ENCODE measurements at places on chromosomes 7 and 10.

DNA sequence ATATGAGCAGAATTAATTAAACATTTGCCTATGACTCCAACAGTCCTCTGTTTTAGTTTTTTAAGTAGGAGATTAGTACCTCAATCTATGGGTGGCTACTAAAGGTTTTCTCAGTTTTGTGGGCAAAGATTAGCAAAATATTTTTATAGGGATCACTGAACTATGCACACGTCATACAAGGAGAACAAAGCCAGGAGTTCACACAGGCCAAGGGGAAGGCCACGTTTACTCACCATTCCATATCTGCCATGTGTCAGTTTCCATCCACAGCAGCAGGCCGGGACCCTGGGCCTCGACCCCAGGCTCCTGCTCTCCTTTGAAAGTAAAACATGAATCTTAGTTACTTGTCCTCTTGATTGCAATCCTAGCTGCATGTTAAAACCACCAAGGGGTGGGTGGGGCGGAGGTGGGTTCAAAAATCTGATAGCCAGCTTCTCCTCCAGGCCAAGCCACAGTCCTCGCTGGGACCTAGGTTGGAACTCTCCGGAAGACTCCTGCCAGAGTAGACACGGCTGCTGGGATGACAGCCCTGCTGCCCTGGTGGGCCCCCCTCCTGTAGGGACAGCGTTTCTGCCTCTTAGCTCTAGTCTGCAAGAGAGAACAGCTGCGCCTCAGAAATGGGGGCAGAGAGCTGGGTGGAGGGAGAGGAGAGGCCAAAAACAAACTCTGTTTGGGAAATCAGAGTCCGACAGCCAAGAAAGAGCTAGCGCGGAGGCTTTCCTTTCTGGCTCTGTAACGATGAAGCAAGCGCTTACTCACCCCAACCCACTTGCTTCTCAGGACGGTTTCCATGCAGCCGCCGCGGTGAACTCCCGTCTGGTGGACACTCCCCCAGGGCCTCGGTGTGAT is 35.6 kb downstream of the PITRM1 start:
- DNase-seq: no peak

DNA sequence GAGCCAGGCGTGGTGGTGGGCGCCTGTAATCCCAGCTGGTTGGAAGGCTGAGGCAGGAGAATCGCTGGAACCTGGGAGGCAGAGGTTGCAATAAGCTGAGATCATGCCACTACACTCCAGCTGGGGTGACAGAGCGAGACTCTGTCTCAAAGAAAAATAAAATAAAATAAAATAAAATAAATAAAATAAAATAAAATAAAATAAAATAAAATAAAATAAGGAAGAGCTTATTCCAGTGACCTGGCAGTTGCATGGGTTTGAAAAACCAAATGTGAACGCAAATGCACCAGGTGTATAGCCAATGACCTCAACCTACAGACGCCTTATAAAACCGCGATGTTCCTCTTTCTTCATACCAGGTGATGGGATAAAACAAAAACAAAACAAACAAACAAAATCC is 995.7 kb downstream of the TYW1 start:
- DNase-seq: no peak

- peak; percentile 60 for DNase-seq
Observed at GRCh38 chr7:127598318-127598717, 4.8 kb downstream of the FSCN3 start.

DNA sequence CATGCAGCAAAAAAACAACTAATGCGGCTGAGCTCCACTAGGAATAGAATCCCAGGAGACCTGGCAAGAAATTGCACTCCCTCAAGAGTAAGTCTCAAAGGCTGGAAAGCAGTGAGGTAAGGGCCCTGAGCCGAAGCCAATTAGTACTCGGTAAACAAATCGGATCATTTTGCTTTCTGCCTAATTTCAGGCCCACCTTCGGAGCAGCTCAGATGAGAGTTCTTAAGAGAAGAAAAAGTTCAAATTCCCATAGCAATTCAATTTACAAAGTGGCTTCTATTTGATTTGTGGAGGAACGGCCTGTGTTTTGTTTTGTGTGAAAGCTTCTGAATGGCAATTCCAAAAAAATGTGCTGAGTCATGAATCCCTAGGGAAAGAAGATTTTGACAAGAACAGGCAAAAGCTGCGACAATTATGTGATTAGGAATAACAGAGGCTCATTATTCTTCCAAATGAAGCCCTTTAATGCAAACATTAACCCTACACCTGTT is 60.9 kb downstream of the SLC16A9 start:
- DNase-seq: no peak

GRCh38 chr7:73832806-73833205 is 2.0 kb downstream of the CLDN4 start:
- peak; percentile 69 for DNase-seq

DNA sequence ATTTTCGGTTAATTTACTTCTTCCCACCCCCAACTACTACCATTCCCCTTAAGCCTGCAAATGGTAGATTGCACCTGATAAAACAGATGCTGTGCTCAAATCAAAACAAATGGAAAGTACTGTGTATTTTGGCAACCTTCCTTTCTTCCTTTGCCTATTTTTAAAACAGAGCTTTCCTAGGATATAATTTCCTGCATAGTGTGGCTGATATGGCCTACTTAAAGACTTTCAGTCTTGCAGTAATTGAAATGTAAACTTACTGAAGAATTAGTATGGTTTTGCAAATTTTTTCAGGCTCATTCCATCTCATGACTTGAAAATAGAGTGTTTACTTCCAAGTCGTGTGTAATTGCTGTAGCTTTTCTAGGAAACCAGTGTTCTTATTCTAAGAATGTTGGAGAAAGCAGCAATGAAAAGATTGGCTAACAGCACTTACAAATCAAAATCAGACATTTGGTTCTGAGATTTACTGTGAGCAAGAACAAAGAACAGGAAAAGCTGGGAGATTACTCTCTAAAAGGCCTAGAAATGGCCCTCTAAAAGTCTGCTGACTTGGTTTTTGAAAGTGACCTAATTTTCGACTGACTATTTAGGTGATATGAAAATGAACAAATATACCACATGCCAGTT is 52.0 kb downstream of the REEP3 start:
- DNase-seq: no peak

GRCh38 chr10:99905971-99906370 is 103.8 kb downstream of the DNMBP start:
- DNase-seq: peak; percentile 13

- DNase-seq: peak; percentile 25
Observed at GRCh38 chr7:151511946-151512345, 7.7 kb downstream of the RHEB start.

DNA sequence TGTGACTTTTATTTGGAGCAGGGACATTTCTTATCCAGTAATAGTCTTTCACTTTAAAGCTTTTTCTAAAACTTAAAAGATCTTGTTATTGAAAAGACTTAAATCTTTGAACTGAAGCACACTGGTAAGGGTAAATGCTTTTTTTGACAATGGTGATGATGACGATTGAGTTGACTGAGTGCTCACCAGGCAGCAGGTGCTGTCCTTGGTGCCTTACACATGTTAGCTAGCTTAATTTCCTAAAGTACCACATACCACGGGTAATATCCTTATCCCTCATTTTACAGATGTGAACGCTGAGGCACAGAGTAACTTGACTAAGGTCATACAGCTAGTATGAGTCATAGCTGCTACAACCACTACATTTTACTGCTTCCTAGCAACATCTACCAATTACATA is 200.0 kb downstream of the XPNPEP1 start:
- DNase-seq: no peak

- DNase-seq: no peak
Observed at GRCh38 chr10:95820363-95820762, 64.4 kb downstream of the ENTPD1 start.

Data from trophoblast cell (in vitro differentiated cells and primary cell).